MCF 10A (cell line): ENCODE measurements at places on chromosomes 6 and 20. TPM values are rescaled to one million over a fixed set of nuclear protein-coding genes. Genes with fewer than 3 reads are reported as not detected.
A peak's percentile ranks its signal among the peaks of the same experiment; 100 is the strongest.

Gene ZBTB46
- total RNA-seq, result 0.63 and 0.71 TPM in 2 replicates

Gene MAP1LC3A
- 10.5 and 10.7 TPM in 2 replicates for total RNA-seq

Gene MAPK13
- 5.5 and 6.8 TPM in 2 replicates for total RNA-seq

Gene CDH26
- total RNA-seq, result 0.12 and 0.71 TPM in 2 replicates

Gene EEF1A2
- total RNA-seq, result 3.3 and 9.9 TPM in 2 replicates

Gene LY6G5C
- 0.64 and 1.4 TPM in 2 replicates for total RNA-seq

Gene MEI4
- not detected in 2 replicates for total RNA-seq

Gene SNX21
- total RNA-seq, result 8.5 and 13.9 TPM in 2 replicates

Gene LATS1
- total RNA-seq, result 28.8 and 34.3 TPM in 2 replicates

Gene RAB44
- total RNA-seq, result 0.09 TPM in 1 of 2 replicates, not detected in the other

Gene CTCFL
- not detected in 2 replicates for total RNA-seq

DNA sequence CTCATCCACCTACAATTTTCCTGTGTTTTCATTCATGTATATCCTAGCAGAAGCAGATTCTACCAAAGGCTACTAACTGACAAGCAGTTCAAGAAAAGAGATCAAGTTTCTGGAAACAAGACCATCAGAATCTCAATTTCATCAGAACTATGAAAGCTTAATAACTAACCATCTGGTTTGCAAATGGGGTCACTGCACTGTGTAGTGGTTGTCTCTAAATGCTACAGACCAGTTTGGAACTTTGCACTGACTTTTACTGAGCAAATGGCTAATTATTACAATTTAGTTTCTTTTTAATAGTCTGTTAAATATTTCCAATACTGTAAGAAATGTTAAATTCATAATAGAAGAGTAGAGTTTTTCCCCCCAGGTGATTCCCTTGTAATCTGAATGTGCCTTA, 64.5 kb downstream of the REPS1 start:
- H3K4me1 ChIP-seq, result no peaks in the 10 kb centered on the region
- no peaks in the 10 kb centered on the region for H3K27me3 ChIP-seq
- H3K27ac ChIP-seq, result no peak overlapping the region
- H3K36me3 ChIP-seq, result peaks cover 36% of the 10 kb centered on the region
- no peak overlapping the region for H3K4me3 ChIP-seq

- peaks cover 12% of the 10 kb centered on the region for H3K4me1 ChIP-seq
- H3K27me3 ChIP-seq, result no peaks in the 10 kb centered on the region
- H3K27ac ChIP-seq, result peak within 1 kb of the TSS; percentile 78
- DNase-seq, result peak; percentile 94
- H3K36me3 ChIP-seq, result no peaks in the 10 kb centered on the region
Measured at GRCh38 chr6:20212392-20213111, at the start of gene MBOAT1. Gene MBOAT1, minus strand, starts transcription at chr6:20212469. Its CDS starts 235 bp downstream, at chr6:20212234.

DNA sequence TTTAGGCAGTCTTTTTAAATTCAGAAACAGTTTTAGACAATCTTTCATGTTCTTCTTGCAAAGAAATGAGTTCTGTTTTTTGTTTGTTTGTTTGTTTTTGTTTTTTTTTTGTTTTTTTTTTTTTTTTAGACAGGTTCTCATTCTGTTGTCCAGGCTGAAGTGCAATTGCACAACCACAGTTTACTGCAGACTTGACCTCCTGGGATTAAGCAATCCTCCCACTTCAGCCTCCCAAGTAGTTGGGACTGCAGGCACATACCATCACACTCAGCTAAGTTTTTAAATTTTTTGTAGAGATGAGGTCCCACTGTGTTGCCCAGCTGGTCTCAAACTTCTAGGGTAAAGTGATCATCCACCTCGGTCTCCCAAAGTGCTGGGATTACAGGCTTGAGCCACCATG, 96.2 kb downstream of the OTOR start:
- H3K27ac ChIP-seq, result no peak overlapping the region
- H3K36me3 ChIP-seq, result peaks cover 6% of the 10 kb centered on the region
- peaks cover 33% of the 10 kb centered on the region for H3K27me3 ChIP-seq
- H3K4me1 ChIP-seq, result no peaks in the 10 kb centered on the region
- DNase-seq, result peak; percentile 6

DNA sequence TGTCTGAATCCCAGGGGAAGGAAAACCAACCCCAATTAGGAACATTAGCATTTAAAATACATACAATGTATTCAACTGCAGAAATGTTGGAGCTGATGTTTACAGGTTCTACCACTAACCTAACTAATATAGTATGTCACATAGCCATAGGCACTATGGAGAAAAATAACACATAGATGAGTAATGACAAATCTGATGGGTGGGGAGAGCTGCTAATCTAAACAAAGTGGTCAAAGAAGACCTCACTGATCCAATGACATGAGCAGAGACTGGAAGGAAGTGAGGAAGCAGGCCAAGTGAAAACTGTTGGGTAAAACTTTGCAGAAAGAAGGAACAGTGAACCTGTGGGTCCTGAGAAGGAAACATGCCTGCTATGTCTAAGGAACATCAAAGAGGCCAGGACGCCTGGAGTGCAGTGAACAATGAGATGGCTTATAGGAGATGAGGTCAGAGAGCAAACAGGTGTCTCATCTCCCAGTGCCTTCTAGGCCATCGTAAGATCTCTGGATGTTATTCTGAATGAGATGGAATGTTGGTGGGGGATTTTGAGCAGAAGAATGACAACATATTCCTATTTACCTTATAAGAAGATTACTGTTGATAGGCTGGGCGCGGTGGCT, 135.7 kb downstream of the ALDH8A1 start:
- no peak overlapping the region for H3K27ac ChIP-seq
- no peak overlapping the region for H3K4me3 ChIP-seq
- peak; percentile 40 for DNase-seq
- H3K4me1 ChIP-seq, result no peaks in the 10 kb centered on the region
- H3K27me3 ChIP-seq, result no peaks in the 10 kb centered on the region
- no peaks in the 10 kb centered on the region for H3K36me3 ChIP-seq

DNA sequence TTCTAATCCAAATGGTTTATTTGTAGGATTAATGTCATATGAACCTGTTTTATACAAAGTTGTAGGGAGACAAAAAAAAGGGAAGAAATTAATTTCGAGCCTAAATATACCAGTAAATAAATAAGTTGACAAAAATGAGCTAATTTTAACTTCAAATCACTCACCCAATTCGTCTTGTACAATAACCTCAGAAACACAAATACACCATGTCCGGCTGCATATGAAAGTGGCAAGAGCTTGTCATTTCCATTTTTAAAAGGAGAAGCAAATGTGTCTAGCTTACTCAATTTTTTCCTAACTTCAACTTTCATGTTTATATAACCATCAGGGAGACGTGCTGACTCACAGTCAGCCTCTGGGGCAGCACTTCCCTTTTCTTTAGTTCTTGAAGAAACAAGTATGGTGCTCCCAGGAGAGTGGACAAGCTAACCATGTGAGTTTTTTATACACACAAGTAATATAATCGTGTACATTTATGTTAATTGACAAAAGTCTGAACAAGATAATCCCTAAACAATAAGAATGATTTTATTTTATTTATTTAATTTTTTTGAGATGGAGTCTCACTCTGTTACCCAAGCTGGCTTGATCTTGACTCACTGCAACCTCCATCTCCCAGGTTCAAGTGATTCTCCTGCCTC, 55.5 kb upstream of the SGK1 start:
- peak overlapping the region; percentile 30 for H3K4me3 ChIP-seq
- H3K36me3 ChIP-seq, result no peaks in the 10 kb centered on the region
- peak; percentile 78 for DNase-seq
- H3K4me1 ChIP-seq, result peaks cover 32% of the 10 kb centered on the region
- H3K27ac ChIP-seq, result peak overlapping the region; percentile 93

GRCh38 chr20:48065833-48066232, 280.6 kb upstream of the SULF2 start:
- no peak overlapping the region for H3K4me3 ChIP-seq
- no peak for DNase-seq
- no peaks in the 10 kb centered on the region for H3K27me3 ChIP-seq
- no peaks in the 10 kb centered on the region for H3K36me3 ChIP-seq
- peak overlapping the region; percentile 66 for H3K27ac ChIP-seq

GRCh38 chr20:8454137-8454712, 322.2 kb downstream of the PLCB1 start:
- no peaks in the 10 kb centered on the region for H3K36me3 ChIP-seq
- peak; percentile 85 for DNase-seq
- H3K4me3 ChIP-seq, result no peak overlapping the region
- peaks cover 9% of the 10 kb centered on the region for H3K4me1 ChIP-seq
- no peaks in the 10 kb centered on the region for H3K27me3 ChIP-seq
- H3K27ac ChIP-seq, result no peak overlapping the region

DNA sequence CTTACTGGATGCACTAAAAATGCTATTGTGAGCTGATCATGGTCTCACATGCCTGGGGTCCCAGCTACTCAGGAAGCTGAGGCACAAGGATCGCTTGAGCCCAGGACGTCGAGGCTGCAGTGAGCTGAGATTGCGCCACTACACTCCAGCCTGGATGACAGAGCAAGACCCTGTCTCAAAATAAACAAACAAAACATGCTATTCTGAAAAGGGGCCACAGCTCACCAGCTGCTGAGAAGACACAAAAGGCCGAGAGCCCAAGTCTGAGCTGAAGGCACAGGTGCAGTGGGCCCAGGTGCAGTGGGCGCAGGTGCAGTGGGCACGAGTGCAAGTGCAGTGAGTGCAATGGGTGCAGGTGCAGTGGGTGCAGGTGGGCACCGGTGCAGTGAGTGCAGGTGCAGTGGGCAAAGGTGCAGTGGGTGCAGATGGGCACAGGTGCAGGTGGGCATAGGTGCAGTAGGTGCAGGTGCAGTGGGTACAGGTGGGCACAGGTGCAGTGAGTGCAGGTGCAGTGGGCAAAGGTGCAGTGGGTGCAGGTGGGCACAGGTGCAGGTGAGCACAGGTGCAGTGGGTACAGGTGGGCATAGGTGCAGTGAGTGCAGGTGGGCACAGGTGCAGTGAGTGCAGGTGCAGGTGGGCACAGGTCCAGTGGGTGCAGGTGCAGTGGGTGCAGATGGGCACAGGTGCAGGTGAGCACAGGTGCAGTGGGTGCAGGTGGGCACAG, 16.0 kb downstream of the ZBTB46 start:
- H3K4me3 ChIP-seq, result no peak overlapping the region
- no peak for DNase-seq
- H3K27ac ChIP-seq, result no peak overlapping the region
- H3K4me1 ChIP-seq, result no peaks in the 10 kb centered on the region

DNA sequence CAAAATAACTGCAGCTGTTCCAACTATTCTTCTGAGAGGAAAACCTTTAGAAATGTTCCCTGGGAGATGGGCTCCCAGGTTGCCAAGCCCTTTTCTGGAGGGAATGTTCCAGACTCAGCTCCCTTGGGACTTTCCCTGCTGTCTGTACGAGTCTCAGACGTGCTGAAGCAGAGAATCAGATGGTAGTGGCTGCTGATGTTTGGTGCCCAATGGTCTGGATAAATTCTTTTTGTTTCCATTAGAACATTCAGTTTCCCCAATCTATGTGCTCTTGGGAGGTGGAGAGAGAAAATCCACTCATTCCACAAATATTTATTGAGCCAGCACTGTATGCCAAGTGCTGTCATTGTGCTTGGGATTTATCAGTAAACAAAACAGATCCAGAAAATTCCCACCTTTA, 40.0 kb downstream of the SNHG17 start:
- H3K27ac ChIP-seq, result no peak overlapping the region
- DNase-seq, result no peak
- no peaks in the 10 kb centered on the region for H3K27me3 ChIP-seq
- H3K4me1 ChIP-seq, result no peaks in the 10 kb centered on the region
- H3K4me3 ChIP-seq, result no peak overlapping the region
- no peaks in the 10 kb centered on the region for H3K36me3 ChIP-seq

- no peak overlapping the region for H3K27ac ChIP-seq
- no peak overlapping the region for H3K4me3 ChIP-seq
- DNase-seq, result no peak
- peaks cover 81% of the 10 kb centered on the region for H3K27me3 ChIP-seq
- no peaks in the 10 kb centered on the region for H3K36me3 ChIP-seq
Measured at GRCh38 chr20:33015700-33016580, 8.4 kb downstream of the BPIFB2 start.

- H3K4me3 ChIP-seq, result no peak overlapping the region
- no peaks in the 10 kb centered on the region for H3K4me1 ChIP-seq
- no peaks in the 10 kb centered on the region for H3K27me3 ChIP-seq
- no peak for DNase-seq
- H3K36me3 ChIP-seq, result peaks cover 6% of the 10 kb centered on the region
Measured at GRCh38 chr6:25504661-25505060, 147.4 kb upstream of the SCGN start.

DNA sequence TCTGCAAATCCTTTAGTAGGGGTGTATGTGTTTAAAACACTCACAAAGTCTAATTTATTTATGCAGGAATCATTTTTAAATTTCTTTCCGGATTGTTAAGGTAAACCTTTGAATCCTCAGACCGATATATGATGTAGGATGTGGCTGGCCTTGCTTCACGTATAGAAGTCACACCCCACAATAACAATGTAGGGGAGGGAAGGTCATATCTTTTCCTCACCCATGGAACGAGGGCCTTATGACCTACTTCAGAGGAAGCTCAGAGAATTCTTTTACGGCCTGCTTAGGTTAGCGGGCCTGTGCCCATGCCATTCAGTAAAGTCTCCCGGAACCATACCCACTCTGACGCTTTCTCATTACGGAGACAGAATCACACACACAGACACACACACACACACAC, 102.9 kb downstream of the MAP3K7 start:
- H3K4me1 ChIP-seq, result peaks cover 12% of the 10 kb centered on the region
- H3K36me3 ChIP-seq, result no peaks in the 10 kb centered on the region
- H3K27me3 ChIP-seq, result no peaks in the 10 kb centered on the region
- H3K27ac ChIP-seq, result no peak overlapping the region
- H3K4me3 ChIP-seq, result no peak overlapping the region
- no peak for DNase-seq

DNA sequence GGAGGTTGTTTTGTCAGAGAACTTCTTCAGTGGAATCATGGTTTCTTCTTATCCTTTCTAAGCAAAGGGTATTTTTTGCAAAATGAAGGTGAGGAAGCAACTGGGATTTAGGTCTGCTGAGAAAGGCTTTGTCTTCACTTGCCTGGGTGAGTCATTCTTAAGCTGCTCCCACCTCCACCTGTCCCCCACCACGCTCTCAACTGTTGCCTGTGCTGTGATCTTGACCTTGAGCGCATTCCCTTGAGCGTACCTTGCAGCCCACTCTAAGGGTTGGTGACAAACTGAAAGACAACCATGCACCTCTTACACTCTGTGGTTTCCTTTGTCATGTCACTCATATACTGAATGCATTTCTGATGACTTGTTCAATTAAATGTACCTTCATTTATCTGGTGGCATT, 641.1 kb downstream of the RNF144B start:
- no peak overlapping the region for H3K4me3 ChIP-seq
- no peak overlapping the region for H3K27ac ChIP-seq
- DNase-seq, result no peak
- no peaks in the 10 kb centered on the region for H3K4me1 ChIP-seq
- H3K27me3 ChIP-seq, result no peaks in the 10 kb centered on the region
- H3K36me3 ChIP-seq, result no peaks in the 10 kb centered on the region
